ENCODE measurements at places on chromosomes 13 and 19.

DNA sequence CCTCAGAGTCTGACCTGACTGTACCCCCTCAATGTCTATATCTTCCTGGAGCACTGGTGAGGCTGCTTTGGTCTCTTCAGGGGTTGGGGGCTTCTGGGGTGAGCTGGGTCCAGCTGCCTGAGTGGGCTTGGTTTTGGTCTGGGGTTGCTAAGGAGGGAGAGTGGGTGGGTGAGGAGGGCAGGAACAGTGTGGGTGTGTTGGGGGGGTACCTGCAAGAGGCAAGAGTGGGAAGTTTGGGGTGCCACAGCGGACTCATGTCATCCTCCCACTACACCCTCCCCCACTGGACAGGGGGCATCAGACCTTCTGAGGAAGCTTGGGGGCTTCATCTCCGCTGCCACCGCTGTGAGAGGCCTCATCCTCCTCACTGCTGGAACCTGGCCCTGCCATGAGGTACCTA, 13.6 kb downstream of the ZNF575 start:
- no peak for ATAC-seq

DNA sequence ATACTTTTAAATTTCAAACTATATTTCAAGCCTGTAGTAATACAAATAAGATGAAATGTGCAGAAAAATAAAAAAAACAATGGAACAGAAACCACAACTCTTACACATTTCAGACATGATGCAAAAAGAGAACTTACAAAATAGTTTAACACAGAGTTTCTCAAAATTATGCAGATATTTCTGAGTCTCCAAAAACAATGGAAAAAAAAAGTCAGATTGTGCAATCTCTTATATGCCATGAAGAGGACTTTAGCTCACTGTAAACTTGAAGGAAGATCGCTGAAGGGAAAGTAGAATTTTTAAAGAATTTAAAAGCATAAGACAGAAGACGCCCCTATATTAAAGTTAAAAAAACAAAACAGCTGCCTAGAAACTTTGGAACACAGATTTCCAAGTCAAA, 20.4 kb downstream of the ZNF708 start:
- no peak for ATAC-seq

- ATAC-seq, result no peak
Measured at GRCh38 chr13:109288151-109288709, 498.2 kb downstream of the IRS2 start.

- no peak for ATAC-seq
Measured at GRCh38 chr13:99299920-99300341, 7.3 kb downstream of the GPR183 start.

DNA sequence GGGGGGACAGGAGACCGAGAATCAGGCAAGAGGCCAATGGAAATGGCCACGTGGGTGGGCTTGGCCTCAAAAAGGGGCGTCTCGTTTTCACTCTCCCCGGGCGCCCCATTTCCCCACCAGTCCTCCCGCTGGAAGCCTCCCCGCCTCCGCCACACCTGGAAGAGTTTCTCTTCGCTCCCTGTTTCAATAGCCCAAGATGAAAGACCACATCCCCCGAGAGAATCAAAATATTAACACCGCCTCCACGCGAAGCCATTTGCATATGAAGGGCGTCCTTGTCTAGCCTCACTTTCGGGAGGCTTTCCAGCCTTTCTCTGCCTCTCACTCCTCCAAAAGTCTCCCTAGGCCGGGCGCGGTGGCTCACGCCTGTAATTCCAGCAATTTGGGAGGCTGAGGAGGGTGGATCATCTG, 691 bp upstream of the OLFM2 start:
- ATAC-seq, result no peak

DNA sequence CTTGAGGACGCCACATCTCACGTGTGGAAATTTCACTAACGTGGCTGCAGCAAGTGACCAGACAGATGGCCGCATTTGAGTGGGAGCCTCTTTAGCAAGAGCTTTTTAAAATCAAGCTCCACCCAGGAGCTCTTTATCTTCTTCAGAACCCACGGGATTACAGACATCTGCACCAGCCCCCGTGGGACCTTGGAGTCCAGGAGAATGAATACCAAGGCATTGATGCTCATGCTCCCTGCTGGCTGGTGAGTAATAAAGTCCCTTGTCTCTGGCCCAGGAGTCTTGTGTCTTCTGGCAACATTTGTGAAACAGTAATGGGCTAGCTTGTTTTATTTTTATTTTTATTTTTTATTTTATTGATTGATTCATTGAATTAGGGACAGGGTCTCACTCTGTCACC, 64.4 kb downstream of the TRPM4 start:
- no peak for ATAC-seq

GRCh38 chr13:45715351-45715750, 13.2 kb downstream of the CBY2 start:
- ATAC-seq, result no peak

Measured in activated CD4-positive, CD25-positive, alpha-beta regulatory T cell treated with anti-CD3 and anti-CD28 coated beads, Interleukin-2, amount 50 U/mL, for 24 hours (primary cell).